ENCODE measurements at places on chromosomes 5 and 9.

GRCh38 chr5:97629276-97629675 lies 446.2 kb upstream of the RIOK2 start:
- no peak for DNase-seq

DNA sequence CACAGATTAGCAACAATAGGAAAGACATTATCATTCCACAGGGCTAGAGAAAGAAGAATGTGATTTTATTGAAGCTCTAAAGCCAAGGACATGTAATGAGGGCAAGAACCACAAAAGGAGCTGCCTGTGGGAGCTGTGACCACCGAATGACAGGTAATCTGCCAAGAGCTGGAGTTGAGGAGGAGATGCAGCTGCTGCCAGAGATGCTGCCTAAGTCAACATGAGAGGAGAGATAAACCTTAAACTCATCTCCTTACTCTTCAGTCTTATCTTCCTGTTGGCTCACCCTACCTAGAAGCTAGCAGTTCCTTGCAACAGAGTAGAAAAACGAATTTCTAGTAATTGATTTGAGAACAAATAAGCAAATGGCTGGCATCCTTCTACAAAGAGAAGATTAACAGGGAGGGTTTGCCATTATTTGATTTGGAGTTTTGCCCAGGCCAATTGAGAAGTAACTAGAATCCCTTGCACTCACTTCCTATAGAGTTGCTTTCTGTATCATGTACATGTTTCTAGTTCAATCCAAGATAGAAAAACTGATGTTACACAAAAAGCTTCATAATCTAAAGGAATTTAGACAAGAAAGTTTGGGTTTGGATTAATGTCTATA lies 539.2 kb downstream of the TLE1 start:
- no peak for DNase-seq

GRCh38 chr9:35406183-35406959 lies 83.5 kb upstream of the RUSC2 start:
- no peak for DNase-seq

DNA sequence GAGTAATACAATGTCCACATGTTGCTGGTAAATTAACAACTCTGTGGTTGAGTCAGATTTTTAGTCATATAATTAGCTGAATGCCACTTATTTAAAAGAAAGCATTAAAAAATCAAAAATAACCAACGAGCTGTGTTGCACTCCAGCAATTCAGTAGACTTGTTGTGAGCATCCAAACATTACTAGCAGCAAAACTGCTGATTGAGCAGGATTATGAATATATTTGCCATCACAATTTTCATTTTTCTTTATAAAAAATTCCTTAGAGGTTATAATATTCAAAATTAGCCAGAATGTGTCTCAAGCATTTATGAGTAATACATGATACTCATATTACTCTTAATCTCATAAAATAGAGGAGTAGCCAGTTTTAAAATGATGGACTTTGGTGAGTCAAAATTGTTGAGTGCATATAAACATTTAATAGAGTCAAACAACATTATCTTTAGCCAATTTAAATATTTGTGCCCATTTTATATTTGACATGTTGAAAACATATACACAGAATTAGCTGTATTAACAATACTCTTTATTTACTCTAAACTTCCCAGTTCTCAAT lies 44.0 kb downstream of the ST8SIA4 start:
- no peak for DNase-seq

GRCh38 chr5:170232786-170233185 lies at the start of gene C5orf58:
Gene C5orf58, plus strand, starts transcription at chr5:170232985. Its CDS starts 1,992 bp downstream, at chr5:170234977.
- no peak for DNase-seq

- DNase-seq = no peak
Observed at GRCh38 chr5:1489754-1490153, 34.0 kb downstream of the LPCAT1 start.

All from SW 1271 (cell line).